ENCODE measurements at places on chromosomes 16 and 17.

GRCh38 chr17:1643293-1643998 lies 2.1 kb downstream of the SCARF1 start:
- DNase-seq: peak; percentile 57

GRCh38 chr16:17381784-17382183 lies 89.0 kb downstream of the XYLT1 start:
- no peak for DNase-seq

GRCh38 chr17:57888311-57889216 lies 38.7 kb upstream of the MRPS23 start:
- DNase-seq: no peak

- no peak for DNase-seq
Measured at GRCh38 chr16:80341263-80341662, 199.5 kb upstream of the DYNLRB2 start.

DNA sequence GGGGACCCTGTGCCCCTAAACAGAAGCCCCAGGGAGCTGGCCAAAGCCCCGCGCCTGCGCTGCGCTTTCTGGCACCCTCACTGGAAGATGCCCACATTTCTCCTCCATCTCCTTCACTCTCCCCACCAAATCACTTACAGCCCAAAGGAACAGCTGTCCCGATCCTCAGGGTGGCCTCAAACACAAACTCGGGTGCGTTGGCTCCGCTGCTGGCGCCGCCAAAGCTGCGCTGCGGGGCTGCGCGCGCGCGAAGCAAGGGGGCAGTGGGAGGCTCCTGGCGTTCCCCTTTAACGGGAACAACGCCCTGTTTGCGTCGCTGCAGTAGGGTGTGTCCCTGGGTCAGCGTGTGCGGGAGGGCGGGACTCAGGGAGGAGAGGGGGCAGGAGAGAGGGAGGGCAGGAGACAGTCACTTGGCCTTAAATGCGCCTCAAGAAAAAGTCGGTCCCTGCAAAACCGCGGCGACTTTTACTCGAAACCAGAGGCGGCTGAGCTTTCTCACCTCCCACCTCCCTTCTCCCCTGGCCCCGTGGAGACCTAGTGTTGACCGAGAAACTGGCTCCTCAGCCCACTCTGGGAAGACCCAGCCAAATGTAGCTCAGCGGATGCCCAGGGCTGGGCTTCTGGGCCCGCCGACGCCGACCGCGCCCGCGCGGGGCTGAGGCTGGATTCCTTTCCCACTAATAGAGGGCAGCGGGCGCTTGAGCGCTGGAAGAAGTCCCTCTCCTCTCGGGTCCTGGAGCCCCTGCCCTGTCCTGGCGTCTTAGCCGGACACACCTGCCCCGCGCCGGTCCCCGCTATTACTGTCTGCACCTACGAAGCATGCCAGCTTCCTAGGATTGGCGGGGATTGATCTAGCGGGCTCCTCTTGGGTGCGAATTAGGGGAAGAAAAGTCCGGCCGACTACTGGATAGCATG lies 2.6 kb downstream of the PMP22 start:
- peak; percentile 38 for DNase-seq

DNA sequence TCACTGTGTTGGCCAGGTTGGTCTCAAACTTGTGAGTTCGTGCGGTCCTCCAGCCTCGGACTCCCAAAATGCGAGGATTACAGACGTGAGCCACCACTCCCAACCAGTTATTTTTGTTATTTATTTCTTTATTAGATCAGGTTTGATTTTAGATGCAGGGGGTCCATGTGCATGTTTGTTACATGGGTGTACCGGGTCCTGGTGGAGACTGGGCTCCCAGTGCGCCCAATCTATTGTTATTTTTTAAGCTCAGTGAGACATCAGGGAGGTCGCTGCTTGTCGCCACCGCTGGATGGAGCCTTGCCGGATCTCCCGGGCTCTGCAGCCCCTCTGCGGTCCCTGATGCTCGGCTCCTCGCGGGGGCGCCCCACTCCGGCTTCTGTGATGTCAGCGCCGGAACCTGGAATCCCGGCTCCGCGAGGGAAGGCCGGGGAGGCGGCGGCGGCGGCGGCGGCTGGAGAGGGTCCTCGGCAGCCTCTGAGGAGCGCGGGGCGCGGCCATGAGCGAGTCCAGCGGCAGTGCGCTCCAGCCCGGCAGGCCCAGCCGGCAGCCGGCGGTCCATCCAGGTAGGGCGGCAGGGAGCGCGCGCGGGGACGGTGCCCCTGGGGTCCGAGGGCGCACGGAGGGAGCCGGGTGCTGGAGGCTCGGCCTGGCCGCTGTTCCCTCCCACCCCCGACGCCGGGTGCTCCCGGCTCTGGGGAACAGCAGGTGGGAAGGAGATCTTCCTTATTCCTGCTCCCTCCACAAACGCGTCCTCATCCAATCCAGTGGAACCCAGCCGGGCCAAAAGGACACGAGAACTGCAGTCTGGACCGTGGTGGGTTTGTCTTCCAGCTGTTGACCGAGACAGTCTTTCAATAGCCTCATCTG lies at the start of gene TMC7:
Gene TMC7, plus strand, starts transcription at position 370 of the 870 bp plus-strand sequence. Its CDS starts 130 bp downstream, at position 500.
- DNase-seq: peak; percentile 28

DNA sequence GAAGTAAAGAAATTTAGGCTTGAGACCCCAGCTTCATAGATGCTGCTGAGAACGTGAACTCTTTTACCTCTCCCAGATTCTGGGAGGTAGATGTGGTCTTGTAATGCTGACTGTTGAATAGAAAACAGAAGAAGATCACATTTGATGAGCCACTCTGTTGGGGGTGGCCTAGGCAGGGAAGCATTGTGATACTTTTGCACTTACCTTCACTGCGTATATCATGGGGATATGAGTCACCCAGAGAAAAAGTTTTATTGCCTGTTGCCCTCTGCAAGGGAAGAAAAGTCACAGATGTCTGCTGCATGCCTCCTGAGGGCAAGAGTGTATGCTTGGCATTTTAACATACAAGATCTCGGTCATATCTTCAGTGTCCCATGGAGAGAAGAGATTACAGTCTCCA lies 365.4 kb downstream of the SNX29 start:
- no peak for DNase-seq

DNA sequence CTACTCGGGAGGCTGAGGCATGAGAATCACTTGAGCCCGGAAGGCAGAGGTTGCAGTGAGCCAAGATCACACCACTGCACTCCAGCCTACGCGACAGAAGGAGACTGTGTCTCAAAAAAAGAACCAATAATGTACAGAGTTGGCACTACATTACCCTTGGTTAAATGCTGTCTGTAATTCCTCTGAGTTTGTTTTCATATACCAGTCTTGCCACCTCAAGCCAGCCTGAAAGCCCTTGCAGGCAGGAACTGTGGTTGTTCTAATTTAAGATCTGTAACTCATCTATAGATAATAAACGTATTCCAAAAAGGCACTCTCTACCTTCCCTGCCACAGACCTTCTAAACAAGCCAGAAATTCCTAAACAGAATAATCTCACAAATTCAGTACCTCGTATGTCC lies 4.3 kb upstream of the KANSL1 start:
- no peak for DNase-seq
